ENCODE measurements at places on chromosomes 7 and 10.
A peak's percentile ranks its signal among the peaks of the same experiment; 100 is the strongest.

DNA sequence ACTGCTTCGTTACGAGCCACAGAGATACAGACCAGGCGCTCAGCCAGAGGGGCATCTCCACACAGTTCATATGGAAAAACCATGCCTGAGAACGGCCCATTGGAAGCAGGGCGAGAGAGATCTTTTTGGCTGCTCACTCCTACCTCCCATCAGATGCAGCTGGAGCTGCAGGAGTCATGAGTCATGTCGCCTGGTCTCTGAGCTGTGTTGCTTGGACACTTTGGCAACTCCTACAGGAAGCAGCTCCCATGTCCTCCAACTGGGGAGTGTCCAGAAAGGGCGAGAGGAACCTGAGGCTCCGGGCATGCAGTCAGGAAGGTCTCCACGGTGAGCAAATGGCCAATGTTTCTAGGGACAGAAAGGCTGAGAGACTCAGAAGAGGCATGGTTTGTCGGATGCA, 24.9 kb downstream of the INSIG1 start:
- no peak for DNase-seq

- peak; percentile 12 for DNase-seq
These were observed 44.1 kb upstream of the CDK6 start for GRCh38 chr7:92880212-92881090.

DNA sequence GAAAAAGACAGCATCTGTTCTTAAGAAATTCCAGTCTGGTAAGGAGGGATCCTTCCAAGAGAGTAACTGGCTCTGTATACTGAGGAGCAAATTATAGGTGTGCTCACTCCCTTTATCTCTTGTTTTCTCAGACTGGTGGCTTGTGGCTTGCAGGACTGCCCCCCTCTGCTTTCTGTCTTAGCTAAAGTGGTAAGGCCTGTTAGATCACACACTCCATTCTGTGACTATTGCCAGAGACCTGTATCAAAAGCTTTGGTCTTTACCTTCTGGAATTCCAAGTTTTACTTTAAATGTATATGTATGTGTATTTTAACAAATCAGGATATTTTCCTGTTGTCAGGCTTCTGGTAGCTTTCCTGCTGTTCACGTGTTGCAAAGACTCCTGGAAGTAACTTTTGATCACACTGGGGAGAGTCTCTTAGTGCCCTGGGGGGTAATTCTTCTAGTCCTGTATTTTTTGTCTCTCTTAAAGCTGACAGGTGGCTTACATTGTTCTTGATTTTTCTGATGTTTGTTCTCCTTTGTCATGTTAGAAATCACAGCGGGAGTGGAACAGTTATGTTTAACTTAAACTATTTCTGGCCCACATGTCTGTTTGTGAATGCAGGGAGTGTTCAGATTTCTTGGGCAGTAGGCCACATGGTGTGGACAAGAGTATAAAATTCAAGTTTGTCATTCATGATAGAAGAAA, 99.0 kb downstream of the PLPP4 start:
- no peak for DNase-seq

DNA sequence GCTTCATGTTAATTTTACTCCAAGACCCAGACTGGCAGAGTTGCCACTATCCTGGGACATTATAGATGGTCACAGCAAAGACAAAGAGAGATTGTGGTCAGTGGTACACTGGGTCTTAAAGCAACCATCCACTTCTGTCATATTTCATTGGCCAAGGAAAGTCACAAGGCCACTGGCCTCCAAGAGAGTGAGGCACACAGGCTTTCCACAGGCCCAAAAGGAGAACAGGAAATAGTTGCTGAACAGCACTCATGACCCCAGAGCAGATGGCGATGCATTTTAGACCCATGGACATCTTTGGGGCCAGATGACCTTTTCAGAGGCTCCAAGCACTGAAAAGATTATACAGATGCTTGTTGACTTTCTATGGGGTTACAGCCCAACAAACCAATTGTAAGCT, 97.4 kb downstream of the ARID5B start:
- no peak for DNase-seq

DNA sequence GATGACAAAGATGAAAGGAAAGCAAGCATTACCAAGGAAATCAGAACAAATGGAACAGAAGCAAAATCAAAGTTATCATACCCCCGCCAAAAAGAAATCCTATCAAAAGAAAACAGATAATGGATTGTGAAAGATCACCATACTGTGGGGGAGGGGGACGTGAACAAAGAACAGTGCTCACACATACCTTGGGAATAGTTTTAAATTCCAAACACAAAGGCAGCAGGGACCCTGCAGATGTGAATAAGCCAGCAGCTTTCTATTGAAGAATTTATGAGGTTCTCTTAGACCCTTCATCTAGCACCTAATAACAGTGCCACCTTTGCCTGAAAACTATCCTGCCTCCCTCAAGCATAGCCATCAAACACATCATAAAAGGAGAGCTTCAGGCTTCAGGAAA, 94.0 kb downstream of the AKR1D1 start:
- DNase-seq: no peak

DNA sequence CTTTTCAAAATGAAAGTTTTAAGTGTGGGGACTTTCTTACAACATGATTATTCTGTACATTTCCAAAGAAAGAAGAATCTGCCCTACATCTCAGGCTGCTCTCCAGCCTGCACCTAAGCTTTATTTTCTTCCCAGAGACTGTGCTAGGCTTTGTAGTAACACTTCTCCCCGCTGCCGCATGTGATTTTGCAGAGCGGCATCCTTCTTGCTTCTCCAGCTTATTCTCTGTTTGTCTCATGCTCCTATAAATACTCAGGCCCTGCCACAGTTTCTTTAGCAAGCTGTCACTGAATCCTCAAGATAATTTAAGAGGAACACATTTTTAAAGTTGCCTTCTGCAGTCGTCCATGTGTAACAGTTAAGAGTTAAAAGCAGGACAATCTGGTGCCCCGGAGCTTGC, 53.5 kb downstream of the INSYN2A start:
- no peak for DNase-seq

DNA sequence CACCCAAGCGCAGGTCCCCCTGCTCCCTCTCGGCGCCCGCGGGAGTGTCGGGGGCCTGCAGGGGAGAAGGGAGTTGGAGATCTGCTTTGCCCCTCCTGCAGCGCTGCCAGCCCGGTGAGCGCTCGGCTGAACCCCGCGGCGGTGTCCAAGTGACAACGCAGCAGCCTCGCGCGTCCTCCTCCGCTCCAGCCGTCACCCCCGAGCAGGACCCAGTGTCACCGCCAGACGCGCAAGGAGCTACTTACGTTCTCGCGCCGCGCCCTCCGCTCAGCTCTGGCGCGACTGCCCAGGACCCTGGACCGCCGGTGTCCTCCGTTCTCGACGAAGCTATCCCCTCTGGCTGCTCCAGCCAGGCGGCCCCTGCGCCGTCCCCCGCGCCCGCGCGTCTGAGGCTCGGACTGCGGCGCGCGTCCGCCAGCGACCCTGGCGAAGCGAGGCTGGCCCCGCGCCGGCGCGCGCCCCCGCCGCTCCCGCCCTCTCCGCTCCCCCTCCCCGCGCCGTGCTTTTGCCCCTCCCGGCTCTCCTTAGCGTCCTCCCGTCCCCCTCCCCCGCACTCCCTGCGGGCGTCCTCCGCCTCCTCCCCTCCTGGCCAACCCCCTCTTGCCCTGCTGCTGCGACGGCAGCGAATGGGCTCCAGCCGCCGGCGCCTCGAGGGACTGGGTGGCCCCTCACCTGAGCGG, at the start of gene NRCAM:
Gene NRCAM, minus strand, starts transcription at position 439 of the 680 bp plus-strand sequence. CDS start 216,372 bp downstream, outside the sequence.
- DNase-seq: peak; percentile 96

GRCh38 chr7:8184221-8184620, 77.7 kb downstream of the ICA1 start:
- no peak for DNase-seq

GRCh38 chr7:23377134-23377533, 78.0 kb downstream of the MALSU1 start:
- no peak for DNase-seq

DNA sequence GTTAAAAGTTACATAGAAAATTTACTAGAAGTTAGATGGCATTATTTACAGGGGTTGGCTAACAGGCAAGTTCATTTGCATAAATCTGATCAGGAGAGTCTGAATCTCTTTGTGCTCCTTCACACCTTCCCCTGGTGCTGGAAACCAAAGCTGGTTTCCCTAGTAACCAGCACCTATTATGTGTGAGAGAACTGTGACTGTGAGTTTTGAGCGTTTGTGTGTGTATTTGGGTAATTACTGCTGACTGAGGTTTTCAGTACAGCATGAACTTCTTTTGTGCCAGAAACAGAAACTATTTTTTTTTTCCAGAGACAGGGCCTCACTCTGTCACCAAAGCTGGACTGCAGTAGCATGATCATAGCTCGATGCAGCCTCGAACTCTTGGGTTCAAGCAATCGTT, 10.3 kb upstream of the IFIT1B start:
- DNase-seq: no peak

DNA sequence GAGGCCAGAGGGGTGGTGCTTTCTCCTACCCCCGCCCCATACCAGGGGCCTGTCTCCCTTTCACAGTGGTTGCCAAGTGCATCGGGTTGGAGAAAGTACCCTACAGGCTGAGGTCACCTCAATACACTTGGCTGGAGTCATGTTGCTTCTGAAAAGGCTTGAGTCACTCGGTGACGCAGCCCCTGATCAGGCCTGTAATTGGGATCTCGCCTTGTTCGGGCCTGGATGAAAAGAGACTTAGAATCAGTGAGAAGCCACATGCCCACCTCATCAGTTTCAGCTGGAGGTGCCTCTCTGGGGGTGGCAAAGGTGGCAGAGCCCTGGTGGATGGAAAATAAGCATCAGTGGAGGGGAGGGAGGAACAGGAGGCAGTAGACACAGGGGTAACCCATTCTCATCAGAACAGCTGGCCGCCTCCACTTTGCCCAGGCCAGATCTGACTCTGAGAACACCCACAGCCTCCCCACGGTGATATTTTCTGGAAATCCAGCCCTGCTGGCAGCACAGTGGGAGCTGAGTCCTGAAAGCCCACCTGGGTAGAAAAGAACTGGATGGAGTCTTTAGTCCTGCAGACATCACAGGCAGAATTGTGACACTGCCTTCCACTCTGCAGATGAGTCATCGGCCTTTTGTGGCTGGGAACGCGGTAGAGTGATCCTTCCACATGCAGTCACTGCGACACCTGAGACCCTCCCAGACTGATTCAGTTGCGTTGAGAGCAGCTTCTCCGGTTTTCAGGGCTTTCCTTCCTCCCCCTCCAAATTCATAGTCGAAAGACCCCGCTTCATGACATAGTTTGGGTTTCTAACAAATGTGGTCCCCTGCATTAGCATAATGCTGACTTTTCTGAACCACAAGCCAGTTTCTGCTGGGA, 108.0 kb downstream of the GRK5 start:
- peak; percentile 77 for DNase-seq

DNA sequence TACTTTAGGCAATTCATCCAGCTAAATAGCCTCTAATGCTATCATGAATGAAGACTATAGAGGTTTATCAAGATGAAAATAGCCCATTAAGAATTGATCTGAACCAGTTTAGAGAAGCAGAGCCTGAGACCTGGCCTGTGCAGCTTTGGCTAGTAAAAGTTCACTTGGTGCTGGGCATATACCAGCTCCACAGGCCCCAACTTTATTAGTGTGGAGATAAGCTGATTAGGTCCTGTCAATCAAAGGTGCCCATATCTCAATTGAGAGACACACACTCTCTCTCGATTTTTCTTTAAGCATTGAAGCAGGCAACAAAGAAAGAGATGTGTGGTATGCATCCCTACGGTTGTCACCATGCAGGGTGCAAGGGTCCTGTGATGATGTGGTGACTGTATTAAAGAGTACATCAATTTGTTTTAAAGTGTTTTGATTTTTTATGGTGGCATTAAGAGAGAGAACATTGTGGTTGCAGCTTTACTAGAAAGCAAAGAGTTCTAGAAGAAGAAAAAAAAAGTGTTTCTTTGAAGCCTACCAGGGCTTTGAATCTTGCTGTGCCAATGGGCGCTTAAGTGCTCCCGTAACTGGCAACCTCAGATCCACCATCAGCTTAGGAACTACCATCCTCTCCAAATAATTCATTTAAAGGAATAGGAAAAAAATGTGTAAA, 111.6 kb downstream of the VTI1A start:
- DNase-seq: no peak

- no peak for DNase-seq
These were observed 288.0 kb downstream of the FGFR2 start for GRCh38 chr10:121310151-121310711.

DNA sequence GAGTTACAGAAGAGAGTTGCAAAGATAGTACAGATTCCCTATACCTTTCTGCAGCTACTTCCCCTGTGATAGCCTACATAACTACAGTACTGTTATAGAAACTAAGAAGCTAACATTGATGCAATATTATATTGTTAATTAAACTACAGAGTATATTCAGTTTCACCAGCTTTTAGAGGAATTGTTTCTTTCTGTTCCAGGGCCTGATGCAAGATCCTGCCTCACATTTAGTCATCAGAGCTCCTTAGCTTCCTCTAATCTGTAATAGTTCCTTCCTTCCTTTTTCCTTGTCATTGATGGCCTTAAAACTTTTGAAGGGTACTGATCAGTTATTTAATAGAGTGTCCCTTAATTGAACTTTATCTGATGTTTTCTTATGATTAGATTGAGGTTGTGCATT, 56.8 kb downstream of the SDHAF3 start:
- no peak for DNase-seq

DNA sequence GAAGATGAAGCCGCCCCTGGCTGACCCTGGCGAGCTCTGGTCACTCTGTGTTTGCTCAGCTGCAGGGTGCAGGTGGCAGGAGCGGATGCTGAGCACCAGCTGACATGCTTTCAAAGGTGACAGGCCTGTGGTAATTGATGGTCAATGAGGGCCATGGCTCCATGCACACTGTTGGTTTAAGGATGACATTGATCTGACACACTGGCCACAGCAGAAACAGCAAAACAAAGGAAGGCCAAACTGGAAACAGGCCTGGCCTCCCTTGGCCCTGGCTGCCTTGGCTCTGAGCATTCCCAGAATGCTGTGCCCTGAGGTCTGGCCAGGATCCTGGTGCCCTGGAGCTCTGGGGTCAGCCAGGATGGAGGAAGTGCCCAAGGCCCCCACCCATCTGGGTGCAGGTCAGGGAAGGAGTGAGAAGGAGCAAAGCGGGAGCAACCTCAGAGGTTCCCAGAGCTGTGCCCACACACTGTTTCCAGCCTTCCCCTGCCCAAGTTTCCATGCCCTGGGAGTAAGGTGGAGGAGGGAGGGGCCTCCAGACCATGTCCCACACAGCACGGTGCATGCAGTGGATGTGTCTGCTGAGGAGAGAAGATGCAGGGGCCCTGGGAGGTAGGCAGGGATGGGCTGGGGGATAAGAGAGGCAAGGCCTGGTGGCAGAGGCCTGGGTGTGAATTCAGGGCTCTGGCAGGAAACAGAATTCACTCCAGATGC, 302.2 kb downstream of the RPS24 start:
- DNase-seq: no peak

- DNase-seq: no peak
These were observed 472.8 kb upstream of the ADARB2 start for GRCh38 chr10:2210088-2210487.

GRCh38 chr7:16189026-16189715, 232.2 kb downstream of the CRPPA start:
- no peak for DNase-seq

DNA sequence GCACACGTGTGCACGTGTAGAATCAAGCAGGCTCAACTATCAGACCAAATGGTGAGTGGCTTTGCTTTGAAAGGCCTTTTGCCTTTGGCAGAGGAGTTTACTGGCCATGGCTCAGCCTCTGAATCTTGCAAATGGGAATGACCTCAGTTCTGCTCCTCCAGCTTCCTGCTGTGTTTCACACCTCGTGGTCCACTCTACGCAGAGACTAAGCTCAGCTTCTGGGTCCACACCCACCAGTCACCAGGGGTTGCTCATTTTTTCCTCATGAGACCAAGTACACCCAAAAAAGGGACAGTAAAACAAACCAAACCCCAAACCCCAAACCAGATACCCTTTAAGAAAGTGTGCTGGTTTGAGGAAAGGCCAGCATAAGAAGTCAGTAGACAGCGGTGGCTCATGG, 236.4 kb downstream of the DNAJB6 start:
- DNase-seq: no peak
